ENCODE measurements at places on chromosomes 12 and 14.

- no peak for DNase-seq
Measured at GRCh38 chr12:96534339-96534738, 45.0 kb downstream of the CFAP54 start.

GRCh38 chr12:116037941-116038837, 239.3 kb downstream of the MED13L start:
- no peak for DNase-seq

DNA sequence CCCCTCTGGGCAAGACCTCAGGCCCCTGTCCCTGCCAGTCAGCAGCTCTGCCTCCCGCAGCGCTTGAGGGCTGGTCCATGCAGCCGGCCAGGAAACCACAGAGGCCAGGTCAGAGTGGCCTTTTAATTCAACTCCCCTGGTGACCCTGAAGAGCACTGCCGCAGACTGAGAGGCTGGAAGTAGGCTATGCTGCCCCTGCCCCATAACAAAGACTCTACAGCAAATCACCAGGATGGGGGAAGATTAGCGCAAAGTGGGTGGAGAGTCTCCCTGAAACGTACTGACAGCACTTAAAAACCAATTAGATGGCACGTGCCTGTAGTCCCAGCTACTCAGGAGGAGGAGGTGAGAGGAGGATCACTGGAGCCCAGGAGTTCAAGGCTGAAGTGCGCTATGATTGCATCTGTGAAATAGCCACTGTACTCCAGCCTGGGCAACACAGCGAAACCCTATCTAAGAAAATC, 70.5 kb downstream of the ITPK1 start:
- DNase-seq: no peak

GRCh38 chr12:119363037-119363436, 28.5 kb downstream of the CCDC60 start:
- no peak for DNase-seq

DNA sequence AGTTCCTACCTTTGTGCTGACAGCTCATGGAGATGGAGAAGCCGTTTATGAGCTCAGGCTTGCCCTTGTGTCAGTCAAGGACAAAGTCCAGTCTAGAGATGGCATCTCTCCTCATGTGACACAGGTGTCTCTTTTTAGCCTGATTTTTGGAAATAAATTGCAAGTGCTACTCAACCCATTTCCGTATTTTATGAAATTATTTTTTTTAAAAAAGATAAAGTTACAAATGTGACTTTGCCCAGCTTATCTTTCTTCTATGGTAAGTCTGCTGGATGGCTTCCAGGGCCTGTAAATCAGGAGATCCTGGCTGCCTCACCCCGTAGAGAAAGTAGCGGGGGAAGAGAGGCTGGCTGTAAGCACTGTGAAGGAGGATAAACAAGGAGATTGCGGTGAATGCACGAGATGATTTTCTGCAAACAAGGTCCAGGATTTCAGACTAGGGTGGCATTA, 169.7 kb downstream of the MYRFL start:
- DNase-seq: no peak

GRCh38 chr12:128818065-128819022, 5.4 kb downstream of the SLC15A4 start:
- no peak for DNase-seq

- peak; percentile 56 for DNase-seq
Measured at GRCh38 chr12:111196532-111196931, 172.4 kb downstream of the PHETA1 start.

DNA sequence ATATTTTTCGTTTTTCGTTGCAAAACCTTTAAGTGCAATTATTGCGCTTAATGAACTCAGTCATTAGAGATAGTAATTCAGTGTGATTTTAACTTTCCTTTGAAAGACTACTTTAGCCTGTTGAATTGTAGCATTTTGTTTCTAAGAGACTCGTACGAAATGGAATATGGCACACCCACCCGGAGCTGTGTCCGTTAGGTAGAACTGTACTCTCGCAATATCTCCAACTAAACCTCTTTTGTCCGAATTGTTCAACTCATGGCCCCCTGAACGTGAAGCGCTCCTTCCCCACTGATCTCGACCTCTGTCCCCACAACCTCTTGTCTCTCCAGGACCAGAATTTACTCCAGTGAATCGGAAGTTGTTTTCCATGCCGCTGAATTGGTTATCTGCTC, 800 bp downstream of the PCNX4 start:
- DNase-seq: peak; percentile 38

GRCh38 chr12:50840809-50841487, 1.8 kb upstream of the TMPRSS12 start:
- no peak for DNase-seq

DNA sequence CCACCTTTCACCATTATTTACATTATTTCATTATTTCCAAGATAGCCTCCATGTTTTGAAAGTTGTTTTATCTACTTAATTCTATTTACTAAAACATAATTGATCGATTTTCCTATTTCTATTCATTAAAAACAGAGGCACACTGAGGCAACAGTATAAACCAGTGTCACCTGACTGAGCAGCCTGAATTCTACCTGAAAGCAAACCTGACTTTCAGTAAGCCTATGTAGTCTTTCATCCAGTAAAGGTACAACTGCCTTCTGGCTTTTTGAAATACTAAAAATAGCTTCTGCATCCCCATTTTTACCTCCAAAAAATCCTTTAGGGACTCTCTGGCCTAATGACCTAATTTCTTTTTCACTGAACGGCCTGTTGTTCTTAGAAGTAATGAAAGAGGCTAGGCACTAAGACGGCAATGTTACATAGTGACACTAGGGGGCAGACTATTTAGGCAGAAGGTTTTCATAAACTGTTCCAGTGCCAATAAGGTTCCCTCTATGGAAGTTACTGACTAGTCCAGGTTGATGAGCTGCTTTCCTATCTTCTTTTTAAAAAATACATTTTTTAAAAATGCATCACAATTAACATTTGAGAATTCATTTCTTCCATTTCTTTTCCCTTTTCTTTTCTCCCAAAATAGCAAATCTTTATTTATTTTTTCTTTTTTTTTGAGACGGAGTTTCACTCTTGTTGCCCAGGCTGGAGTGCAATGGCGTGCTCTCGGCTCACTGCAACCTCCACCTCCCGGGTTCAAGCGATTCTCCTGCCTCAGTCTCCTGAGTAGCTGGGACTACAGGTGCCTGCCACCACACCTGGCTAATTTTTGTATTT, 17.5 kb downstream of the ANAPC5 start:
- DNase-seq: peak; percentile 86

DNA sequence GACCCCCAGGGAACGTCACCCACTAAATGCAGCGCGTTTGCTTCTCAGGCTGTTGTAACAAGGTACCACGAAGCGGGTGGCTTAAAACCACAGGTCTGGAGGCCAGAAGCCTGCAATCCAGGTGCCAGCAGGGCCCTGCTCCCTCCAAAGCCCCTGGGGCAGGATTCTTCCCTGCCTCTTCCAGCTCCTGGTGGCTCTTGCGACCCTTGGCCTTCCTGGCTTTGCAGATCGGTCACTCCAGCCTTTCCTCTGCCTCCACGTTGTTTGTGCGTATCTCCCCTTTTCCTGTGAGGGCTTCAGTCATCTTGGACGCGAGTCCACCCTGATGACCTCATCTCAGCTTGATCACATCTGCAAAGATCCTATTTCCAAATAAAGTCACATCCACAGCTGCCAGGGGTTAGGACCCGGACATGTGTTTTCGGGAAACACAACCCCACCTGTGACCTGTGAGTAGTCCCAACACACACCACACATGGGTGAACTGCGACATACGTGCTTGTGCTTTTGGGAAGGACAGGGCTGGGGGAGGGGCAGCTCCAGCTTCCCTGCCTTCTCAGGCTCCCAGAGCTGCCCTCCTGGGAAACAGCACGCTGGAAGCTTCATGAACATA, 114.5 kb upstream of the NCOR2 start:
- DNase-seq: no peak

- peak; percentile 26 for DNase-seq
Measured at GRCh38 chr14:47277703-47278102, 397.7 kb downstream of the MDGA2 start.

- no peak for DNase-seq
Measured at GRCh38 chr12:127509066-127509778, 757.7 kb upstream of the TMEM132C start.

- no peak for DNase-seq
Measured at GRCh38 chr12:3332188-3332587, 158.8 kb upstream of the PRMT8 start.

DNA sequence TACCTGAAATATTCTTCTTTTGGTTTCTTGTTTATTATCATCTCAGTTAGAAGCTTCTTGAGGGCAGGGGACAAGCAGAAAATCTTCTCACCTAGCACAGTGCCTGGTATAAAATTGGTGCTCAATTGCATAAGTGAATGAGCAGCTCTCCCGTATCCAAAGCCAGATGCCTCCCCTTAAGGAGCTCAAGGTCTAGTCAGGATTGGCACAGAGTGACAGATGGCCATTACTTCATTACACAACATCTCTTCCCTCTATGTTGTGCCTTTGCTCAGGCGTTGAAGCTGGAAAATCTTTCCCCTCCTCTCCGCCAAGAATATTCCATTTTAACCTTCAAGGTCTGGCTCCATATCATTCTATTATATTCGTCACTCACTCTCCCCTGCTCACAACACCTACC, 3.6 kb downstream of the SLC4A8 start:
- DNase-seq: no peak
